ENCODE measurements at places on chromosomes 7 and 10.

DNA sequence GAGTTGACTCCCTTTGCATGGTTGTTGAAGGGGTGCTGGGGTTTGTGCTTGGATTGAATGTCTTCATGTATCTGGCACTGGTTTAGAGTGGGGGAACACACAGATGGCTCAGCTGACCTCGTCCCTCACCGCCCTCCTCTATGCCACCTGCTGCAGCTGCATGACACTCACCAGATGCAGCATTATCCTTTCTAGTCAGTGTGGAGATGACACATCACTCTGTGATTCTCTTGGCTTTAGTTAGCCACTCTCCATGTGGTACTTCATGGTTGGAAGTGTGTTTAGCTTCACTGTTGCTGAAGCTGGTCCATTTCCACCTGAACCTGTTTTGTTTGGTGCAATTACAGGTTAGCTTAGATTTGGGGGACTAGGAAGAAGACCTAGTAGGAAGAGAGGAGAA lies 56.3 kb upstream of the BMPER start:
- DNase-seq, result no peak

DNA sequence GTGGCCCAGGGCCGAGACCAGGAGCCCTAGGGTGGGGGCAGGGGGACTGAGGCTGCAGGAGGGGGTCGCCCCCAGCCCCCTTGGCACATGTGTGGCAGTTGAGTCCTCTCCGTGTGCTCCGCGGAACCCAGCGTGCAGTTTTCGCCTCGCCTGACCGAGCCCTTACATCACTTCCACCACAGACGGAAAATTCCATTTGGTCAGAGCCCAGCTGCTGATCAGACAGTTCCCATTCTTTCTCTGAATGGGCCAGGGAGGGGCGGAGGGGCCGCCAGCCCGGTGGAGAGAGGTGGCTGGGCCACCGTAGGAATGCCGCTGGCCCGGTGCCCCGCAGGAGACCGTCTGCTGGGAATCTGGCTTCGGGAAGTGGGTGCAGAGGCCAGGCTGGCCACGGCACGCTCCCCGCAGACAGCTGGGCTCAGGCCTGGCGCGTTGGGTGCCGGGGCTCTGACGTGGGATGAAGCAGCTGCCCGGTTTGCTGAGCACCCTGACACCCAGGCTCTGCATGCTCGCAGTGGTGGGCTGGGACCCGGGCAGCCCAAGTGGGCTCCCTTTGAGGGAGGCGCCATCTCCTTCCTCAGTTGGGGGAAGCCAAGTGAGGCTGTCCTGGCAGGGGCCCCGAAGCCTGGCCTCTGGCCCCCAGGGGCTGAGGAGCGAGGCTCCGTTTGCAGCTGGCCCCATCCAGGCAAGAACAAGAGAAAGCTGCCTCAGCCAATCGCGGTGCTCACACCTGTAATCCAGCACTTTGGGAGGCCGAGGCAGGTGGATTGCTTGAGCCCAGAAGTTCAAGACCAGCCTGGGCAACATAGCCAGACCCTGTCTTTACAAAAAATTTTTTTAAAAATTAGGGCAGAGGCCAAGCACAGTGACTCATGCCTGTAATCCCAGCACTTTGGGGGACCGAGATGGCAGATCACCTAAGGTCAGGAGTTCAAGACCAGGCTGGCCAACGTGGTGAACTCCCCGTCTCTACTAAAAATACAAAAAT lies 9.9 kb downstream of the TTYH3 start:
- DNase-seq, result no peak

DNA sequence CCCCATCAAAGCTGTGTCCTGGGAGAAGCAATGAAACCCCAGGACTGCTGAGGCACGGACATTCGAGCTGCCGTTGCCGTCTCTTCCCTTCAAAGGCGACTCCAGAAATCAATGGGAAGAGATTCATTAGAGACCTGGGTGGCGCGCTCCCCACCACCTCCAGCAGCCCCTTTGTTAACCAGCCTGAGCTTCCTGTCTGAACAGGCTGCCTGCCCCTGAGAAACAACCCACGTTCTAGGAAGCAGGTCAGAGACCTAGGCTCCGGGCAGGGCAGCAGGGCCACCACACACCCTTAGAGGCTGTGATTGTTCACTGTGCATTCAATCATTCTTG lies 110.9 kb upstream of the PPIF start:
- DNase-seq, result no peak

- no peak for DNase-seq
These were observed 358.9 kb downstream of the FRMD4A start for GRCh38 chr10:13971601-13972475.

GRCh38 chr7:139620676-139621344 lies 97.3 kb downstream of the CLEC2L start:
- DNase-seq, result no peak

DNA sequence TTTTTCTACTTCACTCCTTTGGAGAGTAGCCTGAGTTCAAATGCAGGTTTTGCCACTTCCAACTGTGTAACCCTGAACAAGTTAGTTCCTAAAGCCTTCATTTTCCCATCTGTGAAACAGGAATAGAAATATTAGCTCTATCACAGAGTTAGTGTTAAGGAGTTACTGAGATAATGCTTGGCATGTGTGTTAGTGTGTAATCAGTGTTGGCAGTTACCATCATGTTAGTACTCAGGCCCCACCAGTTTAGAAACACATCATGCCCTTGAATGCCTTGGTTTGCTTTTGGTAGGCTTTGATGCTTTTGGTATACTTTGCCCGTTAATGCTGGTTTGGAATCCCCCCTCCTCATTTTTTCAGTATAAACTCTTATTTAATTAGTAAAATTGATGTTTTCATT lies 119.7 kb downstream of the WNT2 start:
- DNase-seq, result no peak

DNA sequence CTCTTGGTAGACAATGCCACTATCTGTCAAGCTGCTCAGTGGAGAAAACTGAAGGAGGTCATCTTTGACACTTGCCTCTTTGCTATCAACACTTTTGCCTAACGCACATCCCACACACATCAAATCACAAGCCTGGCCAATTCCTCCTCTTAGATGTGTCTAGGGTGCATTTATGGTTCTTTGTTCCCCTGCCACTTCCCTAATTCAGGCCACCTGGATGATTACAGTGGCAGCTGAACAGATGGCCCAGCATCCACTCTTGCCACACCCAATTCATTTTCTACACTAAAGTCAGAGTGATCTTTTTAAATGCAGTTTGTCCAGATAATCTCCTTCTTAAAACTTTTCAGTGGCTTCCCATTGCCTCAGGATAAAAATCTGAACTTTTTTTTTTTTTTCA lies 58.6 kb downstream of the LAMB4 start:
- DNase-seq, result no peak

- DNase-seq, result no peak
These were observed 317.4 kb upstream of the ADARB2 start for GRCh38 chr10:2054728-2055127.

DNA sequence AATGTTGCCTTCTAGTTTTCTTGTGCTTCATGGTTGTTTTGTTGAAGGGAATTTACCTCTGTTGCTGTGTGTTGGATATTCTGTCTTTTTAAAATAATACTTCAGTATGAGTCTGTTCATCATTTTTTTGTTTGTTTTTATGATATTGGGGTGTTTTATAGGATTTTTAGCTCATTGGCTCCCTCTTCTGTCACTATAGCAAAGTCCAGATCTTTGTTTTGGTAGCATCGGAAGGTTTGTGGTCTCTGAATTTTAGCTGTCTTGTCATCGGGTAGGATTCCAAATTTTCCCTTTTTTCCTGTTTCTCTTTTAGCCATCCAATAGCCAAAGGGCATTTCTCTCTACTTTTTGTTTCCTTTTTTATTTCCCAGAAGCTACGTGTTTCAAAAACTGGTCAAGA lies 91.4 kb downstream of the EXOC4 start:
- DNase-seq, result no peak

GRCh38 chr7:99123571-99124033 lies 20.3 kb downstream of the SMURF1 start:
- no peak for DNase-seq

DNA sequence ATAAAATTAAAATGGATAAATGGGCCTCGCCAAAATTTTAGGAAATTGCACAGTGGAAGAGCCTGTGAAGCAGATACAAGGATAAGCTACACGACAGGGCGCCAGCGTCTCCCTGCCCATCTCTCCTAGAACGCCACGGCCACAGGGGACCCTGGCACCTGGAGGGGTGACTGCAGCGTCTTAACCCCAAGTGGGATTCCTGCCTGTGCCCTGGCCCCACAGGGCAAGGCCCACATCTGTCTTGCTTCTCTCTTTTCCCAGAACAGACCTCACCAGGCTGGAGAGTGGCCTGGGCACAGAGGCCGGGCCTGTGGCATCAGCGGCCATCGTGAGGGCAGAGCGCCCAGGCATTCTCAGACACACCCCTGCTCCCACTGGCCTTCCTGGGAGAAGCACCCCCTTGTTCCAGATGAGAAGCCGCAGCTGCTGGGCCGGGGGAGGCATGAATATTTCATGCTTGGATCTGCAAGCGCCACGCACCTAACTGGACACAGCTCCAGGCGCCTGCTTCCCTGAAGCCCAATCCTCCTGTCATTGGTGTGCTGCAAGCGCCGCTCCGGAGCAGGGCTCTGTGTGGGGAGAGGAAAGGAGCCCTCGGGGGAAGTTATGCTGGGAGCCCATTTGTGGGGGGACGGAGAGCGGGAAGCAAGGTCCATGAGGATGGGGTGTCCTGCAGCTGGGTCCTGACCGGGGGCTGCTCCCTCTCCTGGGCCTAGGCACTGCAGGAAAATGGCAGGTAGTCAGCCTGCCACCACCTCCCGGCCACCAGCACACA lies 153.5 kb downstream of the ELFN1 start:
- DNase-seq, result no peak

DNA sequence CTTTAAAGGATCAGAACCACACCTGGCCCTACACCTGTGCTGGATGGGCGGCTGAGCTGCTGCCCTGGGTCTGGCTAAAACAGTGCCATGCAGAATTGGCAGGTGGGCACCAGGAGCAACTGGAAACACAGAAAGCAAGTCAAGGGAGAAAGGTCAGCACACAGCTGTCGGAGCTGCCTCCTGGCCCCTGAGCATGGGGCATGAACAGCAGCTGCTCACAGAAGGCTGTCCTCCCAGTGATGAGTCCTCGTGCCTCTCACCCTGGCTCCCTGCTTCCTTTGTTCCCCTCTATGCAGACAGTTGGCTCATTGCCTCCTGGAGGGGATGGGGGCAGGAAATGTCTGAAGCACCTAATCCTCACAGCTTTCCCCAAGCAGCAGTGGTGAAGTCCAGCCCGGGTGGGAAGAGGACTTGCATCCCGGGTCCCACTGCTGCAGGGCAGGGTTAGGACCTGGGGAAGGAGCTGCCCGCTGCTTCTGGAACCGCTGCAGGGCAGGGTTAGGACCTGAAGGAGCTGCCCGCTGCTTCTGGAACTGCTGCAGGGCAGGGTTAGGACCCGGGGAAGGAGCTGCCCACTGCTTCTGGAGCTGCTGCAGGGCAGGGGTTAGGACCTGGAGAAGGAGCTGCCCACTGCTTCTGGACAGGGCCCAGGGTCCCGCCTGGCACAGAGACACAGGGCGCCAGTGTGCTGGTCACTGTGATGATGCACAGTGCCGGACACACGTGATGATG lies 37.3 kb downstream of the VIPR2 start:
- DNase-seq, result no peak

- DNase-seq, result no peak
These were observed 43.4 kb downstream of the GLI3 start for GRCh38 chr7:42193471-42194129.

DNA sequence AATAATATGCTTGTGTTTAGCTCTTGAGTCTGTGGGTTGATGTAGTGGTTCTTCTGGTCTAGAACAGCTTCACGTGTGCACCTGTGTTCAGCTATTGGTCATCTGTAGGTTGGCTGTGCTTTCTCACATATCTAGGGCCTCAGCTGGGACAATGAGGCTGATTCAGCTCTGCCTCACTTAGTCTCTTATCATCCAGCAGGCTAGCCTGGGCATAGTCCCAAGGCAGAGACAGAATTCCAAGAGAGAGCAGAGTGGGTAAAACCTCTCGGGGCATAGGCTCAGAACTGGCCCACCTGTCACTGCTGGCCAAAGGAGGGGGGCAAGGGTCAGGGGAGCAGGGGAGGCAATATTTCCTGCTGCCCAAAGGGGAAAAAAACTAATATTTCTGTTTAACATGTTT lies 32.0 kb upstream of the MXI1 start:
- no peak for DNase-seq

- DNase-seq, result no peak
These were observed 1183.7 kb upstream of the CELF2 start for GRCh38 chr10:9833942-9834341.

DNA sequence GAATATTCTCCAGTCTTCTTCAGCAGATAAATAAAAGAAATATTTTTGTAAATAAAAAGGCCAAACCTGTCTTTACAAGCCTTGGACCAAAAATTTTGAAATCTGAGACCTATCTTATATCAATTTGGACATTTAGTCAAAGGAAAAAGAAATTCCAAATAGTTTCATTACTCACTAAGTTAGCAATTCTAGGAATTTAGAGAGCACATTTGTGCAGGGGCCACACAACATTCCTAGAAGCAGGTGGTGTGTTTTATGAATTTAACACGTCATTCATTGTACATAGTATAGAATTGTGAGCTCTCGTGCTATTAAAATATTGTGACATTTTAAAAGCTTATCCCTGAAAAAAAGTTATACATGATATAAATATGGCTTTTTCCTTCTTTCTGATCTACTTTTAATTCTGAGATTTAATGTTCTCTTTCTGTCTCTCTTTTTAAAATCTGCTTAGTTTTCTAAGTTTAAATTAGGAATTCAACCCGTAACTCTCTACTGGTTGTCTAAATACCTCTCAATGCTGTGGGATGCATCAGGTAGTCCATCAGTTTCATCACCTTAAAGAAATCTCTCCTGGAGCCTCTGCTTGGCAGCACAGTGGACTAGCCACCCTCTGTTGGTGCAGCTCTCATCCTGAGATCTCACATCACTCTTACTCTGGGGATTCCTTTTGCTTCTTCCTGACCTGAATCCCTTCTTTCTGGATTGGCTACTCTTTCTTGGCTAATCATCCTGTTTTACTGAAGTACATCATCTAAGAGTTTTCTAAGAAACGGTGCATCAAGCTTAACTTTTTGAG lies 124.5 kb downstream of the SEMA3E start:
- no peak for DNase-seq

DNA sequence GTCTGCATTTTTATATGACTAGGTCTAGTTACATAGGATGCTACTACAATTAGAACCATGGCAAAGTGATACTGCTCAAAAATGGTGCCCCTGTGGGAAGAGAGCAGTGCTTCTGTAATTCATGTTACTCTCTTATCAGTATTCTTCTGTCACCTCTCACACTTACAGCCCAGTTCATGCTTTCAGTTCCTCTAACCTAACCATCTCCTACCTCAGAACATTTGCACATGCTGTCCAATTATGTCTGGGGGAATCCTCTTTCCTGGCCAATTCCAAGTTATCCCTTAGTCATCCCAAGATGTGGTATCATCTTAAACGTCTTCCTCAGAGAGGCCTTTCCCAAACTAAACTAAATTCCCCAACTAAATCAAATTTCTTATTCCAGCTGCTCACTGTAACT lies 190.2 kb downstream of the RELN start:
- no peak for DNase-seq

GRCh38 chr7:16428672-16429071 lies 7.3 kb upstream of the CRPPA start:
- DNase-seq, result no peak
